Small intestine (tissue), 16 donors: ENCODE measurements at places on chromosomes 13 and 19. TPM values are rescaled to one million over a fixed set of nuclear protein-coding genes. Genes with fewer than 3 reads are reported as not detected.

DNA sequence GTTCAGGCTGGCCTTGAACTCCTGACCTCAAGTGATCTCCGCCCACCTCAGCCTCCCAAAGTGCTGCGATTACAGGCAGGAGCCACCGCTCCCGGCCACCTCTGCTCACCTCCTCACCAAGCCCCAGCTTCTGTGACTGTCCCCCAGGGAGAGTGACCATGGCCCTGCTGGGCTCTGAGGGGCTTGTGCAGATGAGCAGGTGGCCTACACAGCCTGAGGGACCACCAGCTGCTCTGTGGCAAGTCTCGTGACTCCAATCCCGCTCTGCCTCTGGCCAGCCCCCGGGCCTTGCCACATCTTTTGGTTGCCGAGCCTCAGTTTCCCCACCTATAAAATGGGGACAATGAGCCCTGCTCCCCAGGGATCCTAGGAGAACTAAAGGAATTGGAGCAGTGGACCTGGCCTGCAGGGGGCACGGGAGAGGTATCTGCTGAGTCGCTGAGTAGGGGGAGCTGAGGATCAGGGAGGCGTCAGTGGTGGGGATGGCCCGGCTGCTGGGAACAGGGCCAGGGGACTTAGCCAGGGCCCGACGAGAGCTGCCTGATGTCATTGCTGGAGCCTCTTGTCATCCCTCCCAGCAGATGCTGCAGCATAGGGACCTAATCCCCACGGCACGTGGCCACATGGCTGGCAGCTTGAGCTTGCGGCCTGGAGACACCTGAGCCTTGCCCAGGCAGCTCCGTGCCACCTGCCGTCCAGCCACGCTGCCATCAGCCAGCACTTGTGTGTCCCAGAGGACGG is 74.7 kb downstream of the GADD45B start:
- no peak for DNase-seq
- H3K27me3 ChIP-seq = no peaks in the 10 kb centered on the region
- no peaks in the 10 kb centered on the region for H3K4me1 ChIP-seq
- no peaks in the 10 kb centered on the region for H3K36me3 ChIP-seq

GRCh38 chr13:65633806-65634205 is 1596.3 kb downstream of the PCDH9 start:
- no peaks in the 10 kb centered on the region for H3K4me1 ChIP-seq
- H3K27me3 ChIP-seq = no peaks in the 10 kb centered on the region
- DNase-seq = no peak

GRCh38 chr19:38616265-38616664 is 1.5 kb downstream of the MAP4K1 start:
- no peaks in the 10 kb centered on the region for H3K4me1 ChIP-seq
- H3K27me3 ChIP-seq = no peaks in the 10 kb centered on the region
- no peak overlapping the region for H3K27ac ChIP-seq
- no peaks in the 10 kb centered on the region for H3K36me3 ChIP-seq
- H3K4me3 ChIP-seq = no peak overlapping the region
- DNase-seq = no peak

GRCh38 chr19:43595605-43595998 is 332 bp downstream of the IRGQ start:
- H3K36me3 ChIP-seq = peaks cover 55% of the 10 kb centered on the region
- H3K4me3 ChIP-seq = peak overlapping the region; percentile 78
- H3K27ac ChIP-seq = peak overlapping the region; percentile 66
- DNase-seq = no peak
- no peaks in the 10 kb centered on the region for H3K27me3 ChIP-seq
- H3K4me1 ChIP-seq = peaks cover 6% of the 10 kb centered on the region

- no peaks in the 10 kb centered on the region for H3K36me3 ChIP-seq
- no peaks in the 10 kb centered on the region for H3K27me3 ChIP-seq
- DNase-seq = no peak
- no peaks in the 10 kb centered on the region for H3K4me1 ChIP-seq
- no peak overlapping the region for H3K4me3 ChIP-seq
- no peak overlapping the region for H3K27ac ChIP-seq
These were observed 367.0 kb downstream of the NALCN start for GRCh38 chr13:101049166-101049850.

- H3K27me3 ChIP-seq = no peaks in the 10 kb centered on the region
- H3K4me1 ChIP-seq = no peaks in the 10 kb centered on the region
These were observed 61.1 kb upstream of the KPNA3 start for GRCh38 chr13:49853535-49853934.

DNA sequence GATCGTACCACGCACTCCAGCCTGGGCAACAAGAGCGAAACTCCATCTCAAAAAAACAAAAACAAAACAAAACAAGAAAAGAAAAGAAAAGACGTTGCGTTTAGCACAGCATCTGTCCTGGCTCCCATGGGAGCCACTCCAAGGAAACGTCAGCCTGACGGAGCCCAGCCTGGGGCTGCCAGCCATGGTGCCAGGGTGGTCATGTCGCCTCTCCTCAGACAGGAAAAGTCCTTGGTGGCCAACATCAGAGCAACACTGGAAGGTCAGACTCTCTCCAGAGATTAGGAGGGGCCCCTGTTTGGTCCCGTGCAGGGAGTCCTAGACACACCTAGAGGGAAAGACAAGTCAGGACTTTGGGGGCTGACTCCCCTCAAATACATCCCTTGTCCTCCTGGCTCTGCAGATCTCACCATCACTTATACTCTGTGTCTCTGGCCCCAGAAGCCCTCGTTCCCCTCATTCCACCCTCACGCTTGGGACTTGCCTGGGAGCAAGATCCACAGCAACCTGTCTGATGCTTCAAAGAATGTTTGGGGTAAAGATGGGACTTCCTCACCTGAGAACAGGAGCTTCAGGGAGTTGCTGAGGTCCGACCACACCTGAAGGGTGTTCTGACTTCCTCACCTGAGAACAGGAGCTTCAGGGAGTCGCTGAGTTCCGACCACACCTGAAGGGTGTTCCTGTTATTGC is 9.3 kb downstream of the LILRA4 start:
- no peaks in the 10 kb centered on the region for H3K4me1 ChIP-seq
- H3K27me3 ChIP-seq = no peaks in the 10 kb centered on the region
- H3K27ac ChIP-seq = no peak overlapping the region

GRCh38 chr13:77325371-77325980 is 1.4 kb downstream of the MYCBP2 start:
- H3K36me3 ChIP-seq = no peaks in the 10 kb centered on the region
- H3K27ac ChIP-seq = peak overlapping the region; percentile 71
- no peaks in the 10 kb centered on the region for H3K27me3 ChIP-seq
- peak overlapping the region; percentile 87 for H3K4me3 ChIP-seq

DNA sequence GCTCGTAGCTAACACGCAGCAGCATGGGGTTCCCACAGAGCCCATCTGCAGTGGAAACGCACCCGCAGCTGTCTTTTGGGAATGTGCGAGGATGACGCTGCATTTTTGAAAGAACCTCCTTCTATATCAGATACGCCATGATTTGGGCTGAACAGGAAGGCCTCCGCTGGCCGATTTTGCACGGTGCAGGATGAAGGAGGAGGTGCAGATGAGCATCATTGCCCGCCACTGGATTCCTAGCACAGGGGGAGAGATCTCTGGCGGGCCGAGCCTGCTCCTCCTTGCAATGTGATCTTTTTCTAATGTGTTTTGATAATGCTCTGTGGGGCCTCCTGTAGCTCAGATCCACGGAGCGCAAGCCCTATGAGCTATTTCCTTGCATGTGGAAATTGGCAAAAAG is 55.5 kb downstream of the EFNB2 start:
- no peaks in the 10 kb centered on the region for H3K36me3 ChIP-seq
- no peak overlapping the region for H3K4me3 ChIP-seq
- H3K27me3 ChIP-seq = no peaks in the 10 kb centered on the region
- no peaks in the 10 kb centered on the region for H3K4me1 ChIP-seq
- no peak overlapping the region for H3K27ac ChIP-seq

DNA sequence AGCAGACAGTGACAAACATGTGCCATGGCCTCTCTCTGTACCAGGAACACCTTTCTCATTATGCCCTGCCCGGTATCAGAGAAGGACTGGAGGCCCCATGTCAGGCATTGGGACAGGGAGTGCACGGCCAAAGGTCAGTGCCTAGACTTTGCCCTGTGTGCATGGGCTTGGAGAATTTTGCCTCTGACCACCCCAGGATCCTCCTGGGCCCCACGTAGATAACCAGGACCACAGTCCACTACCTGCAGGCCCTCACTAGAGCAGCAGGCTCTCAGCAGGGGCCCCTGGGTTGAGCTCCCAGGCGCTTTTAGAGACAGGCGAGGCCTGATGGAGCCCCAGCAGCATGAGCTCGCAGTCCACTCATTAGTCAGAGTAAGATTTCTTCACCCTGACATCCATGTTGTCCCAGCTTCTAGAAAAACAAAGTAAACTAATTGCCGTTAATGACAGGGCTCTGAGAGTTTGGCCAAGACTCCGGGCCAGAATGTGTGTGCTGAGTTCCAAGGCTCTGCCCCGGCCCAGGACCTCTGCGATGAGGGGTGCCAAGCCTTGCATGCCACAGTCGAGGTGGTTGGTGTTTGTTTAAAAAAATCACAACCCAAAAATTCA is 42.7 kb downstream of the CAPN12 start:
- DNase-seq = peak; percentile 98
- H3K4me1 ChIP-seq = peaks cover 90% of the 10 kb centered on the region
- no peaks in the 10 kb centered on the region for H3K27me3 ChIP-seq
- H3K4me3 ChIP-seq = no peak overlapping the region
- H3K36me3 ChIP-seq = peaks cover 100% of the 10 kb centered on the region
- H3K27ac ChIP-seq = peak overlapping the region; percentile 88

GRCh38 chr13:109870696-109871370 is 84.5 kb upstream of the IRS2 start:
- H3K4me1 ChIP-seq = peaks cover 2% of the 10 kb centered on the region
- no peak overlapping the region for H3K4me3 ChIP-seq
- no peaks in the 10 kb centered on the region for H3K27me3 ChIP-seq
- no peak overlapping the region for H3K27ac ChIP-seq
- no peaks in the 10 kb centered on the region for H3K36me3 ChIP-seq

GRCh38 chr13:21889651-21890050 is 218.8 kb downstream of the FGF9 start:
- H3K36me3 ChIP-seq = no peaks in the 10 kb centered on the region
- H3K4me1 ChIP-seq = peaks cover 4% of the 10 kb centered on the region
- no peaks in the 10 kb centered on the region for H3K27me3 ChIP-seq
- no peak overlapping the region for H3K27ac ChIP-seq
- no peak overlapping the region for H3K4me3 ChIP-seq

DNA sequence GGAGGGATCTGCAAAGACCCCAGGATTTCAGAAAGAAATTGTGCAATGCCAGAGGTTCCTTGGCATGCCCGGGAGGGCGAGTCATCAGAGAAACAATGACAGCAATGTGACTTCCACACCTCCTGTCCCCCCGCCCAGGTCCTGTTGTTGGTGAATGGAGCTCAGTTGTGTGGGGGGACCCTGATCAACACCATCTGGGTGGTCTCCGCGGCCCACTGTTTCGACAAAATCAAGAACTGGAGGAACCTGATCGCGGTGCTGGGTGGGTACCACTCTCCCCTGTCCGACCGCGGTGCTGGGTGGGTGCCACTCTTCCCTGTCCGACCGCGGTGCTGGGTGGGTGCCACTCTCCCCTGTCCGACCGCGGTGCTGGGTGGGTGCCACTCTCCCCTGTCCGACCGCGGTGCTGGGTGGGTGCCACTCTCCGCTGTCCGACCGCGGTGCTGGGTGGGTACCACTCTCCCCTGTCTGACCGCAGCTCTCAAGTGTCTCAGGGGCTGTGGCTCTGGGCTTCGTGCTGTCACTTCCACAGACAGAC is 5.2 kb upstream of the F10 start:
- no peak overlapping the region for H3K4me3 ChIP-seq
- DNase-seq = no peak
- no peaks in the 10 kb centered on the region for H3K4me1 ChIP-seq
- no peaks in the 10 kb centered on the region for H3K27me3 ChIP-seq

GRCh38 chr19:49524812-49525455 is 2.9 kb upstream of the RCN3 start:
- no peak for DNase-seq
- H3K4me3 ChIP-seq = no peak overlapping the region
- peaks cover 15% of the 10 kb centered on the region for H3K4me1 ChIP-seq

DNA sequence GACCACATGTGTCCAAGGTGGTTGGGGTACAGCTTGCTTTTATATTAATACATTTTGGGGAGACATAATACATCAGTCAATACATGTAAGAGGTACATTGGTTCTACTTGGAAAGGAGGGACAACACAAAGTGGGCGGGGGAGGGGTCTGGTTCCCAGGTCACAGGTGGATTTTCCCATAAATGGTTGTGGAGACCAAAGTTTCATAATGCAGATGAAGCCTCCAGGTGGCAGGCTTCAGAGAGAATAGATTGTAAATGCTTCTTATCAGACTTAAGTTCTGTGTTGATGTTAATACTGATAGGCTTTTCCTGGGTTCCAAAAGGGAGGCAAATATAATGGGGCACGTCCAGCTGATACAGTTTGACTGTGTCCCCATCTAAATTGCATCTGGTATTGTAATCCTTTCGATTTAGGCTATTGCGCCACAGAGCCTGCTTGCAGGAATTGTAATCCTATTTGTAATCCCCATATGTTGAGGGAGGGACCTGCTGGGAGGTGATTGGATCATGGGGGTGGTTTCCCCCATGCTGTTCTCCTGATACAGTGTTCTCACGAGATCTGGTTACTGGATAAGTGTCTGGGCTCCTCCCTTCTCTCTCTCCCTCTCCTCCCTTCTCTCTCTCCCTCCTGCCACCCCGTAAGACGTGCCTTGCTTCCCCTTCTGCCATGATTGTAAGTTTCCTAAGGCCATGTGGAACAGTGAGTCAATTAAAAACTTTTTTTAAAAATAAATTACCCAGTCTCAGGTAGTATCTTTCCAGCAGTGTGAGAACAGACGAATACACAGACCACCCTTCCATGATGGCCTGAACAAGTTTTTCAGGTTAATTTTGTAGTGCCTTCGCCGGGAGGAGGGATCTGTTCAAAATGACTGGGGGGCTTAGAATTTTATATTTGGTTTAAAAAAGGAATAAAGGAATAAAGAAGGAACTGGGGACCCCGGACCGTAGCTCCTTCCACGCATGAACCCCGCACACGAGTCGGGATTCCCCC is 44.9 kb downstream of the ZNF823 start:
- H3K4me3 ChIP-seq = peak overlapping the region; percentile 55
- no peaks in the 10 kb centered on the region for H3K36me3 ChIP-seq
- H3K4me1 ChIP-seq = no peaks in the 10 kb centered on the region

The CYP4F12 gene
- 46.9 TPM for polyA plus RNA-seq

The TMIGD2 gene
- 1.2 TPM for polyA plus RNA-seq

The SHISA2 gene
- not detected for polyA plus RNA-seq

The RDH8 gene
- polyA plus RNA-seq = not detected

The KLK15 gene
- polyA plus RNA-seq = not detected

The GARIN5A gene
- polyA plus RNA-seq = 2.1 TPM

The RELB gene
- 23.7 TPM for polyA plus RNA-seq

The KLHL1 gene
- 0.04 TPM for polyA plus RNA-seq

The ATP8A2 gene
- 0.79 TPM for polyA plus RNA-seq

The SULT2B1 gene
- 3.4 TPM for polyA plus RNA-seq

The MARK4 gene
- polyA plus RNA-seq = 8.9 TPM

The PLK5 gene
- polyA plus RNA-seq = 0.15 TPM
